ENCODE measurements at places on chromosomes 2 and 18.

DNA sequence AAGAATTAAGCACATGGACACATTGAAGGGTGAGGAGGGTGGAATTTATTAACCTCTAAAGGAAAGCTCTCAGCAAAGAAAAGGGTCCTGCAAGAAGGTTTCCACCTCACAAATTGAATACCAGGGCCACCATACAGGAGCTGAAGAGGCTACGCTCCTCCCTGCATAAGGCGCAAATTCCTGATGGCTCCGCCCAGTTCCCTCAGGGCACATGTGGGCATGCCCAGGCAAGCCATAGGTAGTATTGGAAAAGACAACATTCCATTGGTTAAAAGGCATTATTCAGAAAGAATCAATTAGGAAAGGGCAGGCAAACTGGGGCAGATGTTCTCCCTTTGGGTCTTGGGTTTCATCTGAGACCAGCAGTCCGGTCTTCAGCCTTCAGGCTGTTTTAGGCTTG is 161.2 kb downstream of the PTPRM start:
- DNase-seq: no peak

GRCh38 chr2:43097644-43098408 is 128.6 kb downstream of the ZFP36L2 start:
- DNase-seq: no peak

- DNase-seq: no peak
Measured at GRCh38 chr2:159879051-159879604, 81.1 kb upstream of the CD302 start.

DNA sequence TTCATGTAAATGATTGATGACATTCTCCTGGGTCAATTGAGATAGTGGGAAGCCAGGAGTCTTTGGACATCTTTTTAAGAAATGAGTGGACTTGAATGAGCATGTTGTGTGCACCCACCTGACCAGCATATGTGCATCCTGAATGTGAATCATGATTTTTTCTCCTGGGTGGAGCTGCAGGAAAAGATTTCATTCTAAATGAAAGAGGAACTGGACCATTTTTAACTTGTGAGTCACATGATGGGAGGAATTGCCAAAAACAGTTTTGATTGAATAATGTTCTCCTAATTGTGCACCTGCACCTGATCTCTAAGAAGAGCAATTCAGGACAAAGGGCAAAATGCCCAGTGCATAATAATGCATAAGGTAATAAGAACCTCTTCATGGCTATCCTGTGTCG is 32.3 kb downstream of the COPS8 start:
- DNase-seq: no peak

DNA sequence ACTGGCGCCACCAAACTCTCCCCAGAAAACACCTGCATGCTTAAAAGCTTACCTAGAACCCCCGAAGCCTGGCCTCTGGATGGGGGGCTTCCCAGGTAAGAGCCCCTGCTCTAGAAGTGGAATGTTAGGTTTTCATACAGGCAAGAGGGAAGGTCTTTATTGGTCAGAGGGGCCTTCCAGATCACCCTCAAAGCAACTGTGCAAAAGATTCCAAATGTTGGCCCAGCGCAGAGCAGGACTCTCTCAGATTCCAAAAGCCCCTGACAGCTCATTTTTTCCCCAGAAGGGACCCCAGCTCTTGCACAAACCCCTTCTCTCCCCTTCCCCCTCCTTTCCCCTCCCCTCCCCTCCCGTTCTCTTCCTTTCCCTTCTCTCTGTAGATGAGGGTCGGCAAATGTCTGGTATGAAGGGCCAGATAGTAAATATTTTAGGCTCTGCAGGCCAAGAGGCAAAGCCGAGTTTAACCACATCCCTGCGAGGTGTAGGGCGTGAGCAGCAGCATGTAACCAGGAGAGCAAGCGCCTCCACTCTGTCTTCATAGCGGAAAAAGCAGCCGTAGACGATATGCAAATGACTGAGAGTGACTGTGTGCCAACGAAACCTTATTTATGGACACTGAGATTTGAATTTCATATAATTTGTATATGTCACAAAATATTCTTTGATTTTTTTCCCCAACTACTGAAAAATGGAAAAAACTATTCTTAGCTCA is 116.9 kb downstream of the SMAD7 start:
- DNase-seq: no peak

DNA sequence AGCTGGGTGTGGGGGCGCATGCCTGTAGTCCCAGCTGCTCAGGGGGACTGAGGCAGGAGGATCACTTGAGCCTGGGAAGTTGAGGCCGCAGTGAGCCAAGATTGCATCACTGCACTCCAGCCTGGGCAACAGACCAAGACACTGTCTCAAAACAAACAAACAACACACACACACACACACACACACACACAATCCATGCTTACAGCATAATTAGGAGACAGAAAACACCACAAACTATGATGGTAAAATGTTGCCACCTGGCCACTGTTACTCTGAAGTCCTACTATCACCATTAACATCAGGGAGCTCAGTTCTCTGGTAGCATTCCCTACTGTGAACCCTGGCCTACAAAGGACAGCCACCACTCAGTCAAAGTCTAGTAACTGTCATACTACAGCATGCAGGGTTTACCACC is 18.3 kb downstream of the DNPEP start:
- no peak for DNase-seq

DNA sequence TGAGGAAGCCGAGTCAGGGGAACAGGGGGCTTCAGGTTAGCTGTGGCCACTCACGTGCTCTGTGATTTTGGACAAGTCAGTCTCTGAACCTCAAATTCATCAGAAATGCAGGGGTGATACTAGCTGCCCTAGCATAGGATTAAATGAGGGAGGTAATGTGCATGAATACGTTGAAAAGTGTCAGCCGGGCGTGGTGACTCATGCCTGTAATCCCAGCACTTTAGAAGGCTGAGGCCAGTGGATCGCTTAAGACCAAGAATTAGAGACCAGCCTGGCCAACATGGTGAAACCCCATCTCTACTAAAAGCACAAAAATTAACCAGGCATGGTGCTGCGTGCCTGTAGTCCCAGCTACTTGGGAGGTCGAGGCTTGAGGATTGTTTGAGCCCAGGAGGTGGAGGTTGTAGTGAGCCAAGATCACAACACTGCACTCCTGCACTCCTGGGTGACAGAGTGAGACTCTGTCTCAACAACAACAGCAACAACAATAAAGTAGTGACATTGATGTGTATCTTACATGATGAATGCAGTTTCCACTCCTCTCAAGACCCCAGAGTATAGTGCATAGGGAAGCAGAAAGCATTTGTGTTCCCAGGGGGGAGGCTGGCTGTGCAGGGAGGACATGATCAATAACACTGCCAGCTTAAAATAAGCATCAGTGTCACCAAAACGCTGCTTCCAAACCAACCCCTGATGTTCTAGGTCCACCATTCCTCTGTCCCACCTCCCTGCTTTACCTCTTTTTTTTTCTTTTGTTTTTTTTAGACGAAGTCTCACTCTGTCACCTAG is 68.8 kb downstream of the HNRNPLL start:
- no peak for DNase-seq

DNA sequence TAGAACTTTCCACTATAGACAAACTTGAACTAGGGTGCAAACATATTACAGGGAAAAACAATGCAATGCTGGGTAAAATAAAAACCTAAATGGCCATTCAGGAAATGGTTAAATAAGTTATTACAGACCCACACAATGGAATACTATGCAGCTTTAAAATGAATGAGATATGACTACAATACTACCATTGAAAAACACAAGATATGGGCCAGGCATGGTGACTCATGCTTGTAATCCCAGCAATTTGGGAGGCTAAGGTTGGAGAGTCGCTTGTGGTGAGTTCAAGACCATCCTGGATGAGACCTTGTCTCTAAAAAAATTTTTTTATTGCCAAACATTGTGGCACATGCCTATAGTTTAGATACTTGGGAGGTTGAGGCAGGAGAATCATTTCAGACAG is 6.8 kb downstream of the PECR start:
- DNase-seq: no peak

GRCh38 chr2:138012968-138013367 is 48.7 kb downstream of the HNMT start:
- DNase-seq: no peak

GRCh38 chr2:58532641-58533040 is 291.5 kb upstream of the FANCL start:
- DNase-seq: no peak

DNA sequence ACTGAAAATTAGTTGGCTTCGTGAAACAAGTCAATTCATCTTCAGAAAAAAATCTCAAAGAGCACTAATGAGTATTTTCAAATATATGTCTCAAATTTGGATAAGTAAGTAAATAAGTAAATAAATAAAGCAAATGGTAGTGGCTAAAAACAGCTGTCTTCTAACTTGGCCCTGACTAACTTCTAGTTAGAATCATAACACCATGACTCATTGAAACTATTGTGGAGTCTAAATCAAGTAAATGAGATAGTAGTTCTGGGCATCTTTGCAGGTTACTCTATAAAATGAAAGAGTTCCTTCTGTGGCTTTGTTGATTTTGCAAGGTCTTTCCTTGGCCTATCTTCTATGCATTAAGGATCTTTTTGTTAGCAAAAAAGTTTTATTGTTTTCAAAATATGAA is 110.7 kb downstream of the SLC8A1 start:
- no peak for DNase-seq

- no peak for DNase-seq
Measured at GRCh38 chr2:48558456-48558855, 28.5 kb downstream of the STON1 start.

- DNase-seq: no peak
Measured at GRCh38 chr2:164780611-164781178, 60.9 kb downstream of the COBLL1 start.

DNA sequence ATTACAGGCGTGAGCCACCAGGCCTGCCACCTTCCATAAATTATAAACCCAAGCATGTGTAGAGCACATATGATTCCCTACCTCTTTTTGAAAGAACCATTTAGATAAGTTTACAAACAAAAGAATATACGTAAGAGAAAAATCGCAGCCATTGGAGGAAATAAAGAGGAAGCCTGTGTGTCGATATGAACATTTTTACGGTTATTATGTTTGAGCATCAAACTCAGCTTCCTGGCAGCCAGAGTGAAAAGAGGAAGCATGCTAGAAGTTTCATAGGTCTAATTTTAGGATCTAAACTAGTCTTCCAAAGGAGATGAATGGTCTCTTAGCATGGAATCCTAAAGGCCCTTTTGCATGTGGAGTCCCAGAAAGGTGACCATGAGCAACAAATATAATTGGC is 104.3 kb downstream of the PLB1 start:
- no peak for DNase-seq

DNA sequence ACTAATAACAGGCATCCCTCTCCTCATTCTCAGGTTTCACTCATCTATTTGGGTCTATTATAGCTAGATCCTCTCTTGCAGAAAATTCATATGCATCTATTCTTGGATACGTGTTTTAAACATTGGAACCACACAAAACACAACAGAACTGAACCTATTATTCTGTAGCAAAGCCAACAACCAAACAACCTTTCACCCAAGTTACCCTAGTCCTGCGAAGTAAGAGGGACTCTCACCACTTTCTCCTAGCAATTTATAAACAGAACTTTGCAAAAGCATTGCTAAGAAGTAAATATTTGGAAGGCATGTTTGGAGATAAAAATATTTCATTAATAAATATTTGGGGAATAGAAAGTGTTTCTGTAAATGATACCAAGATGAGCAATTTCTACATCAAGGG is 20.4 kb upstream of the SH3BP4 start:
- no peak for DNase-seq

GRCh38 chr18:79260510-79260909 is 135.2 kb upstream of the NFATC1 start:
- no peak for DNase-seq

DNA sequence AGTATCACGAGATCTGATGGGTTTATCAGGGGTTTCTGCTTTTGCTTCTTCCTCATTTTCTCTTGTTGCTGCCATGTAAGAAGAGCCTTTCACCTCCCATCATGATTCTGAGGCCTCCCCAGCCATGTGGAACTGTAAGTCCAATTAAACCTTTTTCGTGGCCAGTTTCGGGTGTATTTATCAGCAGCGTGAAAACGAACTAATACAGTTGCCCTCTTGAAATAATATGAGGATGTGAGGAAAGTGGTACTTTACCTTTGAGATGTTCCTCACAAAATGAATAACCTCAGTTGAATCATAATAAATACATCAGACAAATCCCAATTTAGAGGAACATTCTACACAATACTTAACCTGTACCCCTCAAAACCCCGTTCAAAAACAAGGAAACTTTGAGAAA is 356.4 kb downstream of the CPS1 start:
- DNase-seq: no peak

- no peak for DNase-seq
Measured at GRCh38 chr2:84545005-84545404, 28.7 kb downstream of the DNAH6 start.

GRCh38 chr2:14907014-14907612 is 274.6 kb downstream of the LRATD1 start:
- DNase-seq: peak; percentile 81

All from NCI-H524 treated with DMSO at 0.1 percent for 48 hours (cell line).